ENCODE measurements at places on chromosomes 2 and 18.

DNA sequence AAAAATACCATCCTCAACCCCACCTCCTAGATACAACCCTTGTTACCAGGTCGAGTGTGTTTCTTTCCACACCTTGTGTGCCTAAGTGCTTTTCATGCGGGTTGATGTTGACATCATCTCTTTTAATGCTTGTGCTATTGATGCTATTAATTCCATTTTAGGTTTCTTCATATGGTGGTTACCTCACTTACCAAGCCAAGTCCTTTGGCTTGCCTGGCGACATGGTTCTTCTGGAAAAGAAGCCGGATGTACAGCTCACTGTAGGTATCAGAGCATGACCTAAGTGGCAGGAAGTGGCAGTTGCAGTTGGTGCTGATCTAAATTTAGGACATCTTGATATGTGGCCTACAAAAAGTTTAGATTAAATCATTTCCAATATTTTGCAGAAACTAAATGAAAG lies 149.9 kb upstream of the TTC39C start:
- no peak for DNase-seq

GRCh38 chr2:227824711-227825110 lies 11.1 kb downstream of the CCL20 start:
- no peak for DNase-seq

GRCh38 chr2:239386001-239386670 lies 14.7 kb downstream of the HDAC4 start:
- DNase-seq, result no peak

GRCh38 chr2:182585001-182585400 lies 131.1 kb upstream of the DNAJC10 start:
- DNase-seq, result no peak

DNA sequence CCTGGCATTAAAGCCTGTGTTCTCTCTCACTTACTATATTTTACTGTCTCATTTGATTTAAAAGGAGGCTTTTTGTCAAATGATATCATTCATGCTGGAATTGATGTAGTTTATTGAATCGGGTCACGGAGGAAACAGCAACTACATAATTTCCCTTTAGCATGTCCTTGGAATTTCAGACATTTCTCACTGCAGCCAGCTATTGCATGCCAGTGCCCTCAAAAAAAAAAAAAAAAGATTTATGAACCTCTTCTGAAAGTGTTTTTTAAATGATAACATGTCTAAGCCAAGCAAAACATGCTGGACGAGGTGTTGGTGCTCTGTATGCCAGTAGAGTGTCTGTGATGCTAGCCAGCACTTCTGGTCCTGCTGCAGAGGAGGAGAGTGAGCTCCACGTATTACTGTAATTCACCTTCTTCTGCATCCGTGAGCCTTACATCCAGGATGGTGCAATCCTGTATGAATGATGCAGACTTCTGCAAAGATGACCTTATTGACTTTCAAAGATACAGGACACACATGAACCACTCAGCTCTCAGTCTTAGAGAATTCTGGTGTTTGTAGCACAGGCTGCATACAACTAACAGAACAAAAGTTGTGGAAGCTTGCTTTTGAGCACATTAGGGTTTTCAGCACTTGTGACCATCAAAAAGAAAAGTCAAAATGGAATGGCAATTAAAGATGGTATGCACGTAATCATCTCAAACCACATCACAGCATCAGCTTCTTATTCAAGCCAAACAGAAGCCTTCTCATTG lies 31.1 kb downstream of the UGP2 start:
- no peak for DNase-seq

GRCh38 chr2:9777081-9777480 lies 66.2 kb upstream of the TAF1B start:
- no peak for DNase-seq

Data from stimulated activated CD4-positive, alpha-beta T cell treated with anti-CD3 and anti-CD28 coated beads, TNF-alpha, amount 100 ng/mL, for 48 hours (primary cell).